Stimulated activated CD4-positive, alpha-beta T cell treated with anti-CD3 and anti-CD28 coated beads, Interleukin-1b, Interleukin-23, amount 100 ng/mL, for 48 hours (primary cell): ENCODE measurements at places on chromosomes 4 and X.

DNA sequence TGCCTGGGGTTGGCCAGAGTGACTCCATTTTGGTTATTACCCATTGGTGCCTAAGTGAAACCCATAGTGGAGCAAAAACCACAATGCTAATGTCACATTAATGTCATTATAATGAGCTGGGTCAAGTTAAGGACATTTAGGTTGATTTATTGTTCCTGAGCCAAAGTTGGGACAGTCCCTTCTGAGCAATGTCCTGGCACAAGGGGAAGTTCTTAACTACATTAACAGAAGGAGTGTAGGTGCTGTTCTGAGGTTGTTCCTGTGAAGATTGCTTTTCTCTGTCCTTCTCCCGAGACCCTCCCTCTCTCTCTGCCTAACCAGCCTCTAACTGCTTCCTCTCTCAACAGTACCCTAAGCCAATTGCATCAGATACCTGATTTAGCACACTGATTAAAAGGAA lies 1956.8 kb upstream of the PCDH10 start:
- no peak for DNase-seq

DNA sequence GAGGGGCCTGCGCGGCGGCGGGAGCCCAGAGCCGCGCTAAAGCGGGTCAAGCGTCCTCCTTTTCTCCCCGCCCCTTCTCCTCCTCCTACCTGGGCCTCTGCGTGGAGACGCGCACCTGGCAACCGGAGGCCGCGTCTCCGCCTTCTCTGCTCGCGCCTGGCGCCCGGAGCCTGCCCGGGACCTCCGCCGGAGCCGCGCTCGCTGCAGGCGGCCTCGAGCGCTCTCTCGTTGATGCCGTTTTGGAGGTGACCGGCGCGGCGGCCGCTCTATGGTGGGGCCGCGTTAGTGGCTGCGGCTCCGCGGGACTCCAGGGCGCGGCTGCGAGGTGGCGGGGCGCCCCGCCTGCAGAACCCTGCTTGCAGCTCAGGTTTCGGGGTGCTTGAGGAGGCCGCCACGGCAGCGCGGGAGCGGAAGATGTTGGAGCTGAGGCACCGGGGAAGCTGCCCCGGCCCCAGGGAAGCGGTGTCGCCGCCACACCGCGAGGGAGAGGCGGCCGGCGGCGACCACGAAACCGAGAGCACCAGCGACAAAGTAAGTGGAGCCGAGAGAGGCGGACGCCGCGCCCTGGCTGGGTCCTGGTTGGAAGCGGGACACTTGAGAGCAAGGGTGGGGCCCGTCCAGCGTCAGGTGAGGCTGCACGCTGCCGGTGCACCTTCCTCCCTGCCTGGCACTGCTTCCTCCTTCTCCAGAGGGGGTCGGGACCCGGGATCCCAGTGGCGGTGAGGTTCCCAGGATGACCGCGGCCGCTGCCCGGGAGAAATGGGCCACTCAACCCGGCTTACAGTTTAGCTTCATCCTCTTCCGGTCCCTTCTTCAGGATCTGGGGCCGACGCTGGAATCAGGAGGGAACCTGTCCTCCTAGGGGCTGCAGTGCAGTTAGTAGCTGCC lies at the start of gene CDS1:
Gene CDS1 (plus strand): TSS at position 140 of the 888 bp plus-strand sequence. CDS start 275 bp downstream, at position 415.
- no peak for DNase-seq

- no peak for DNase-seq
Observed at GRCh38 chr4:39029752-39030694, 2.2 kb downstream of the TMEM156 start.

- DNase-seq = no peak
Observed at GRCh38 chrX:97027384-97027922, 143.7 kb downstream of the RPA4 start.

GRCh38 chrX:5775846-5776430 lies 452.7 kb downstream of the NLGN4X start:
- no peak for DNase-seq

- DNase-seq = peak; percentile 4
Observed at GRCh38 chrX:128781506-128781905, 729.3 kb upstream of the ACTRT1 start.
